ENCODE measurements at places on chromosomes 4 and X.

GRCh38 chr4:14338585-14339265, 663.6 kb upstream of the CPEB2 start:
- no peak for DNase-seq

DNA sequence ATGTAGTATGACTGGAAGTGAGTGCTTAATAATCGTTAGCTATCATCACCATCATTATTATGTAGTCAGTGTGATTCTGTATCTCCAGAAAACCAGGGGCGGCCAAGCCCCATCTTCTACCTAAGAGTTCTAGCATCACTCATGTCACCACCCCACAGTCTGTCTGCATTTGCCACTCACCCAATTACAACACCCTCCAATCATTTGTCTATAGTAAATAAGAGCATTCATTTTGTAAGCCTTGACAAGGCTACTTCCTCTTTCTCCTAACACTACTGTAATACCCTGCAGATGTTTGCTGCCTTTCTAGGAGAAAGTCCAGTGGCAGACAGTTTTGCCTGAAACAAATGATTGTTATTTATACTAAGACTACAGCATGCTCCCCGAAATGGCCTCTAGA, 15.8 kb upstream of the IL21 start:
- DNase-seq: no peak

GRCh38 chrX:70331161-70331560, 41.3 kb downstream of the KIF4A start:
- no peak for DNase-seq

GRCh38 chrX:45428831-45429230, 228.2 kb upstream of the DIPK2B start:
- no peak for DNase-seq

GRCh38 chrX:154458116-154458953, at the start of gene PLXNA3:
Gene PLXNA3, plus strand, starts transcription at chrX:154458281. Its CDS starts 1,903 bp downstream, at chrX:154460184.
- peak; percentile 29 for DNase-seq

DNA sequence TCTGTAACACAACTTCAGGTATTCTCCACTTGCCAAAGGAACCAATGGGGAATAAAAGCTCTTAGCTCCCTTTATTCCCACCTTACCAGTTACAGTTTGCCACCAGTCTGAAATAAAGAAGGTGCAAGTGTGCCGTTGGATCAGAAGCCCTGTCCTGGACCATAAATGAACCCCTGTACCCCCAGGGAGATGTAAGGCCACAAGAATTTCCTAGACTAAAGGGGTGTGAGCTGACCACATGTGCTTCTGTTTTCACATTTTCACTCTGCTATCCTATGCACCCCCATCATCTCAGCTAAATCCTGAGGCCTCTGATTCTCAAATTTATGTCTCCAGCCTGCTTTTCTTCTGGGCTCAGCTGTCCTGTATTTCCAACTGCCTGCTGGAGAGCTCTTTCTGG, 221.2 kb downstream of the SPRY1 start:
- DNase-seq: no peak

DNA sequence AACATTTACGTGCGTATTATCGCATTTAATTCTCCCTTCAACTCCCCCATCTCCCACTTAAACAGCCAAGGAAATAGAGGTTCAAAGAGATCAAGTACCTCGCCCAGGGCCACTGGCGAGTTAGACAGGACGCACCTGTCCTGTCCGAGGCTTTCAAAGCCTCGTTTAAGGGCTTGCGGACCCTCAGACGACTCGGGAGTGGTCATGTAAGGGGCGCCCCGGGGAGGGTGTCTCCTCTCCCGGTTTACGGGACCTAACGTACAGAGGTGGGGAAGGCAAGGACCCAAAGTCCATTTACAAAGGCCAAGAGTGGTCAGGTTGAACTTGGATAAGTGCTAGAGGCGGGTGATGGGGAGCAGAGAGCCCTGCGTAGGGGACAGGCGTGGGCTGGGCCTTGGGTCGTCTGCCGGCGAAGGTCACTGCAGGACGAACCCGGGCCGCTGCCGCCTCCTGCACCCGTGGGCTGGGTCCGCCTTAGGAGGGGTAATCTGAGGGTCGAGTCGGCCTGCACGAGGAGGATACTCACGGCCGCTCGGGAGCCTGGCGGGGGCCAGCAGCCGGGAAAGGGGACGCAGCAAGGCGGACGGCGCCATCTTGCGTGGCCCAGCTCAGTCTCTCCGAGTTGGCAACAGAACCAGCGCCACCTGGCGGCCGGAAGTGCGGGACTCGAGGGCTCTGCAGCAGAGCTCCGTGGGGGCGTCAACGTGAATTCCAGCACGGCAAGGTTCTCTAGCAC, 5.9 kb upstream of the NAA15 start:
- DNase-seq: peak; percentile 97

DNA sequence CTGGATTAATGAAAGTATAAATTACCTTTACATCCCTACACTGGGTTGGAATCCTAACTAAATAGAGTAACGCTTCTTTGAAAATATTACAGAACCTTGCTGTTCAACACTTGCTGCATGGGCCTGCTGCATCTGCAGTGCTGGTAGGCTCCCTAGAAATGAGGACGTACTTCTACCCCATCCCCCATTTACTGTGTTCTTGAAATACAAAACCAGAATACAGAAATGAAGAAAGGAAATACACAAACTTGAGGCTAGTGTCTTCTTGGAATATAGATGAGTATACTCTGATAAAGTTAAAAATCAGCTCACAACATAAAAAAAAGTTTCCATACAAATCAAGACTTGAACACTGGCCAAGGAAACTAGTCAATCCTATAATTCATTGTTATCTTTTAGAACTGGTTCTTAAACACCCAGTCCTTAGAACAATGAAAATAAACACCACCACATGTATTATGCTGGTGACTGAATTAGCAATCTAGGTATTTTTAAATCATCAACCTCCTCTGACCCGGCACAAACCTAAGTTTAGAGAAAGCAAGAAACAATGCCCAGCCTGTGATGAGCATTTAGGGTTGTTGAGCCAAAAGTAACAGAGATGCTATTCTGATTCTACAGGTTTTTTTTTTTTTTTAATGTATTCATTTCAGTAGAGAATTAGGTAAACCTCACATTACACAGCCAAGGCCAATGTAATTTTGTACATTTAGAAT, 49.7 kb downstream of the ATP8A1 start:
- DNase-seq: no peak

DNA sequence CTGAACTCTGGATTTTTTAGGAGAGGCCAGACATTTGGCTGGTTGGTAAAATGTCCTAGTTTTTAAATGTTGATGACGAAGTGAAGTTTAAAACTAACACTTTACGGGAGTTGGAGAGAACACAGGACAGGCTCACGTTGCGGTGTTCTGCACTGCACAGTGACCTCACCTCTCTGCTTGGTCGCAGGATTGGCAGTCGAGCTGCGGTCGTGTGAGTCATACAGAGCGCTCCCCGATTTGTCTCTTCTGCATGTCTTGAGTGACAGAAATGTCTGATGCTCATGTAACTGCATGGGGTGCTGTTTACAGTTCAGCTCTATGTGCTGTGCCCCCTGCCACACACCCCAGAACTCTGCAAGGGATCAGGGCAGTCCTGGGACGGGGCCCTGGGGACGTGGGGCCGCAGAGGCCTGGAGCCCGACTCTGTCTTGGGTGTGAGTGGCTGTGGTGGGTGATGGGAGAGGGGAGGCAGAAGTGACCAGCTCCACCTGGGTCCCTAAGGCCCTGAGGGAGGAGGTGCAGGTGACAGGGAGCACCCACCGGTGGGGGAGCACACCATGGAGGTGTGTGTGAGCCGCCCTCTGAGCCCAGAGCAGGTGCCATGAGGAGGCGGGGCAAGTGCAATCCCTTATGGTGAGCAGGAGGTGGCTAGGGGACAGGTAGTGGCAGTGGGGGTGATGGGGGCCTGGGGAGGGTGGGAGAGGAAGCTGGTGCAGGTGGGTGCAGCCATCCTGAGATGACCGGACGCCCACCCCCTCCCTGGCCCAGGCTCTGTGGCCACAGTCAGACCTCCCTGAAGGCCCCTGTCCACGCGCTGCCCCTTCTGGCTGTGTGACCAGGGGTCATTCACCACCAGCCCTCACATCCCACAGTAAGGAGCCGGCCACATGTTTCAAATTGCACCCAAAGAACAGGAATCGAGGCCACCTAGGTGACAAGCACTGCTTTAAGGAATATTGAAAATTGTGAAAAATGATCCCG, 77.9 kb upstream of the ADRA2C start:
- DNase-seq: no peak

GRCh38 chrX:117510453-117510852, 606.2 kb downstream of the KLHL13 start:
- DNase-seq: no peak

DNA sequence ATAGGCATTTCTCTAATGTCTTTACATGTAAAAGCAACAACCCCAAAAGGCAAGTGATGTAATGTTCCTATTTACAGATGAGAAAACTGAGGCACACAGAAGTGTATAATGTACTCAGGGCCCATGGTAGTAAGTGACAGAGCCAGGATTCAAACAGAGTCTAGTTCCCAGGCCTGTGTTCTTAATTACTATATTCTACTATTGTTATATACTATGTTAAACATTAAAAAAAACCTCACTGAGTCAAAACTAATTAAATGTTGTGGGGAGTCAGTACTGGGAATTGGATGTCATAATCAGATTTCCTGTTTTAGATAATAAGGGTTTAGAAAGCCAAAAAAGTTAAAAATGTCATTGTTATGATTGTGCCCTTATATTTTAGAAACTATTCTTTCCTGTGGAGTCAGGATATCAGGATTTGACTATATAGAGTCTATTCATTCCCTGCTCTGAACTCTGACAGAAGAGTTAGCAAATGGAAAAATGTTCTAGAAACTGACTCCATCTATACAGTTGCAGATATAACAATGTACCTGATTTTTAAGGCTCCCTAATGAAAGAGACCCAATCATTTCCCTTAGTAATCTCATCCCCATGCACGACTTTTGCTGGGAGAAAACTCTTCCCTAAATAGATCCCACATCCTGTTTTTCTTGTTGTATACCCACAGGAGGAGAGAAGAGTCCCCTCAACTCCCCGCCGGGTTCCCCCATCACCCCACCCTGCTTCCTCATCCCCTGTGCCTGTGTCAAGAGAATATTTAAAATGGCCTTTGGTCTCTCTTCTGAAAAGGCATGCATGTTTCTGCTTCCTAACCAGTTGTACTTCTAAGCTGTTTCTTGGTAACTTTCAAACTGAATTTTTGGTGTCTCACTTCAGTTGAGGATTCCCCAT, 69.7 kb downstream of the REELD1 start:
- DNase-seq: no peak

DNA sequence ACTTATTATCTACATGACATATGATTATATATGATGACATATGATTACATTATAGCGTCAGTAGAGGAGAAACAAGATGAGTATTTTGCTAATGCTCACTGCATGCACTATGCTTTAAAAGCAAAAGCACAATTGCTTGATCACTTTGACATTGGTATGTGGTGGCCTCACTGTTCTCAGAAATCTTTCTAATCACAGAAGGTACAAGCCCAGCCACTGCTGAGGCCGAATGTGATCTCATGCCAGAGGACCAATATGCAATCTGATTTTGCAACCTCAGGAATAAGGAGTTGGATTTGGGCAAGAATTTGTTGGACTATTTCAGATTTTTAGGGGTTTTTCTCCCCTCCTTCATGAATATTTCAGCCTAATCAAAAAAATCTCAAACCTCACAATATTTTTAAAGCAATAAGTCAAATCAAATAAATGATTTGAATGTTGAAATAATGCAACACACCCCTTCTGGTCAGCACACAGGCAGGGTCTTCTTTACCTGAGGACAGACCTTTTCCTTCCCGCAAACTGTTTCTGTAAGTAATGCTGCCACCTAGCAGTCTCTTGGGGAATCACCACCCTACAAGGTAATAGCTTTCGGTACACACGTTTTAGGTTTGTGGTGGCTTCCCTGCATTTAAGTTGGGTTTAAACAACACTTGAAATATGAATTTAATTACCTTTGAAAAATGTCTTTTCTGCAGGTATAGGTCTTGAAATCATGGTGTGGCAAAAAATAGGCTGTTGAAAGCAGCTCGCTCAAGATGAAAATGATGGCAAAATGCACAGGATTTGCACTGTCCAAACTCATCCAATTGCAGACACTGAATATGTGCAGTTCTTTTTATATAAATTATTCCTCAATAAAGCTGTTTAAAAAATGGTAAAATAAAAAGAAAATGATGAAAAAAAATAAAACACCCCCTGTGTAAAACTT, 4.8 kb upstream of the CXCL13 start:
- DNase-seq: no peak

DNA sequence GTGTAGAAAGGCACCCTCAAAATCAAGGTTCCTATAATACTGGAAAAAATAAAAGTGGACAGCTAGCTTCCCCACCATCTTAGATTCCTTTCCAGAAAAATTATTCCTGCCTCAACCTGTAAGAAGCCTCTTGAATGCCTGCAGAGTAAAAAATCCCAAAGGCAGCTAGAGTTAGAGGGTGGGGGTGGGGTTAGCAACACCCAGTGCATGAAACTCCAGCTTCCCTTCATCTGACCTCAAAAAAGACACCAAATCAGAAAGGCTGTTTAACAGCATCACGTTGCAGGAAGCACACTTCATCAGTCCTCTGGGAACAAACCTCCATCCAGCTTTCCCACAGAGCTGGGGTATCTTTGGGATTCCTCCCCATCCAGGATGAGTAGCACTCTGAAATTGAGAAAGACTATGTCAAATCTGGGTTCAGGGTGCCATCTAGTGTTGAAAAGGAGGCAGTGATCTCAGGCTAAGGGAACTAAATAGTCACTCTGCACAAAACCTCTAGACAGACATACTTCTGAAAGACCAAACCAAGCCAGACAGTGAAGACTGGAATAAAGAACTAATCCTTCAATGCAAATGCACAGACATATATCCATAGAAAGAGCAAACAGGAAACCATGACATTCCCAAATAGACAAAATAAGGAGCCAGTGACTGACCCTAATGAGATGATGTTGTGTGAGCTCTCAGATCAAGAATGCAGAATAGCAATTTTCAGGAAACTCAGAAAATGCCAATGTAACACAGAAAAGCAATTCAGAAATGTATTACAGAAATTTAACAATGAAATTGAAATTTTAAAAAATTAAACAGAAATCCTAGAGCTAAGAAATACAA, 97.9 kb downstream of the ARHGEF9 start:
- DNase-seq: no peak

DNA sequence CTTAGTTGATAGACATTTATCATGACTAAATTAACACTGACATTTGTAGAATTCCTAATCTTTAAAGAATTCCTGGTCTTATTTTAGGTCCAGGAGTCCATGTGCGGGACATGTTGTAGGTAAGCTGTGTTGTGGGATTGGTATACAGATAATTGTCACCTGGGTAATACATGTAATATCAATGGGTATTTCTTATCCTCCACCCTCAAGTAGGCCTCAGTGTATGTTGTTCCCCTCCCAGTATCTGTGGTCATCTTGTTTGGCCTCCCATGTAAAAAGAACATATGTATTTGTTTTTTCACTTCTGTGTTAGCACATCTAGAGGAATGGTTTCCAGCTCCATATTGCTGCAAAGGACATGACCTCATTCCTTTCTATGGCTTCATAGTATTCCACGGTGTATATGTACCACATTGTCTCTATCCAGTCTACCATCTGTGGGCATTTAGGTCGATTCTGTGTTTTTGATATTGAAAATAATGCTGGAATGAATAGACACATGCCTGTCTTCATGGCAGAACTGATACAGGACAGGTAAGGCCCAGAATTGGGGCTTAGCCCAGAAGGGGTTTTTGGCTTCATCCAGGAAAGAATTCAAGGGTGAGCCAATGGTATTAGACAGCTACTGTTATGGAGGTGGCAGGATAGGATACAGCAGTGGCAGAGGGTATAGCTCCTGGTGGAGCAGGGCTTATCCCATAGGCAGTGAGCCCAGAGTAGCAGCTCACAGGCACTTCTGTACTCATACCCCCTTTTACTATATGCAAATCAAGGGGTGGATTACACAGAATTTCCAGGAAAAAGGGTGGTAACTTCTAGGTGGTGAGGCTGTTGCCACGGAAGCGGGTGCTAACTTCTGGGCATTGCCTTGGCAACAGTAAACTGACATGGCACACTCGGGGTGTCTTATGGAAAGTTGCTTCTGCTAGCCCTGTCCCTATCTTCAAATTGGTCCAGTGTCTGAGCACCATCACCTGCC, 66.1 kb upstream of the WDR1 start:
- DNase-seq: no peak

Measured in stimulated activated CD8-positive, alpha-beta memory T cell treated with anti-CD3 and anti-CD28 coated beads, Interleukin-7, amount 100 ng/mL, for 1 hour (primary cell).